Activated CD8-positive, alpha-beta memory T cell treated with anti-CD3 and anti-CD28 coated beads for 48 hours (primary cell): ENCODE measurements at places on chromosomes 1 and 21.

- no peak for DNase-seq
Measured at GRCh38 chr1:199287206-199287605, 648.4 kb downstream of the PTPRC start.

DNA sequence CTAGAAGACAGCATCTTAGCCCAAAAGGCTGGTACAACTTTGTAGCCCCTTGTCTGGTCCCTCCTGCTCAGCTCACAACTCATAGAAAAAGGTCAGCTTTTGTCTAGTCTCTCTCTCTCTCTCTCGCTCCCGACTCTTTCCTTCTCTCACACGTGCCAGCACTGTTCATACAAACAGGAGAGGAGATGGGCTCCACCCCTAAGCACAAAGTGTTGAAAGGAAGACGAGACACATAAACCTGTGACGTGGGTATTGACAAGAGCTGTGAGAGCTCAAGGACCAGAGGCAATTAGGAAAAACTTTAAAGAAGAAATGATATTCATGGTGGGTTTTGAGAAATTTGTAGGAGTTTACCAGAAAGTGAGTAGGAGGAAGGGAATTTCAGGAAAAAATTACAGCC lies 23.6 kb upstream of the KCNC4 start:
- DNase-seq, result no peak

DNA sequence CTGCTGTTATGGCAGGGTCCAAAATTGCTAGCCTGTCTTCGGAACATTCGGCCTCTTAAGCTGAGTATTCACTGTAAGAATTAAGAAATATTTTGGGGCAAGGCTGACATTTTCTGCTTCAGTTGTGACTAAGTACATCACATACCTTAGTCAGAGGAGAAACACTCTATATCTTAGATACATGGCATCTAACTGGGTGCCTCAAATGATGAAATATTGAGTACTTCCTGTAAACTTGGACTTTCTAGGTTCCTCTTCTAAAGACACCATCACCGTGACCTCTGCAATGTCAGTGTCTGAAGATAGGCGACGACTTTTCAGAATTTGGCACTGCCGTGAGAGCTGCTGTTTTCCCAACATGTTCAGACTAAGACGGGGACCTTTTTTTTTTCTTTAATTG lies 65.6 kb downstream of the PCBP3 start:
- DNase-seq, result no peak

GRCh38 chr1:12011998-12012397 lies 7.3 kb upstream of the MIIP start:
- DNase-seq, result no peak

- no peak for DNase-seq
Measured at GRCh38 chr1:15153184-15153841, at the start of gene TMEM51. TMEM51 (plus strand) TSS chr1:15153747; CDS start chr1:15215088, 61,341 bp downstream.

DNA sequence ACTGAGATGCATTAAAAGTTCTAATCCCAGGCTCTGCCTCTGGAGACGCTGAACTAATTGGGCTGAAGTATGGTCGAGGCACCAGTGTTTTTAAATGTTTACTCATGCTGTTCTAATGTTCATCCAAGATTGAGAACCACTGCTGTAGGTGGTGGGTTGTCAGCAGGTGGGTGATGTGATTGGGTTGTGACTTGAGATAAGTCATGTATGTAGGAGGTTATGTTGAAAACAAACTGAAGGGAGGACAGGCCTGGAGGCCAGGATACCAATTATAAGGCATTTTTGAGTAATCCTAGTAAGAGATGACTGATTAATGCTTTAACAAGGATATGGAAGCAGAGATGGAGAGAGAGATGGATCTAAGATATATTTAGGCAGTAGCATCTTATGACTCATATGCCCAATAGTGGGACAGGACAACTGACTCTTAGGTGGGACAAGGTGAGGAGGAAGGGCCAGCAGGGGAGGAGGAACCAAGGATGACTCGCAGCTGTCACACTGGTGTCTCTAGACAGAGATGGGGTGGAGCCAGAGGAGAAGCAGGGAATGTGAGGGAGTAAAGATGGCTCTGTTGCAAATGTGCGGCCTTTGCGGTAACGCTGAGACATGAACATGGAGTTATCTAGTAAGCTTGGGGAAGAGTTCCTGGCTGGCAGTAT lies 29.3 kb downstream of the RAB4A start:
- DNase-seq, result no peak

- DNase-seq, result no peak
Measured at GRCh38 chr1:72066431-72066830, 215.9 kb downstream of the NEGR1 start.

DNA sequence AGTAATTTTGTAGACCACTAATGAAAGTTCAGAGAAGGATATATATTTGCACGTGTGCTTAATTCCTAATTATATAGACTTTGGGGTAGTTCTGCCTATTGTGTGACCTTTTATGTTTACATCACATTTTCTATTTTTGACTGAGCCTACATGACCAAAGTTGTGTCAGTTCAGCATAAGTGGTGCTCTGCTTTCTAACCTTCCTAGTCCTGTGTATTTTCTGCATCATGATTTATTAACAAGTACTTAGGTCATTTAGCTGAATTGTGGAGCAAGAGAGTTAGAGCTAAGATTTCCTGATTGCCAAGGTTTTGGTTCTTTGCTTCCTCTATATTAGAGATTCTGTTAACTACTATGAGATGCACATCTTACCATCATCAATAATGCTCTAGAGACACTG lies 176.0 kb downstream of the C1orf21 start:
- no peak for DNase-seq

- no peak for DNase-seq
Measured at GRCh38 chr1:36735436-36735835, 252.7 kb upstream of the CSF3R start.

- no peak for DNase-seq
Measured at GRCh38 chr1:117312453-117313138, 54.7 kb upstream of the MAN1A2 start.

DNA sequence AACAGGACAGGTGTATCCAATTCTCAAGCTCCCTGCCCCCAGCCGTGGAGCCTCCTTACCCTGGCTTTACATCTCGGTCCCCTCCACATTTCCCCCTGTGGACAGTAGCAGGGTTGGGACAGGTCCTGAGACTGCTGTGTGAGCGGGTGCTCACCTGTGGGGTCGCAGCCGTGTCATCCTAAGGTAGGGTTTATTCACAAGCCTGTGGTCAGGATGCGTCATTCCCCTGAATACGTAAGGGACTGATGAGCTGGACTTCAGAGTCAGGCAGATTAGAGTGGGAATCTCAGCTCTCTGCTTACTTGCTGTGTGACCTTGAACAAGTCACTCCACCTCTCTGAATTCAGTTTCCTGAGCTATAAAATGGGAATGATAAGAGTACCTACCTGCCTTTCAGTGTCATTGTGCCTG lies 17.7 kb downstream of the ZNF362 start:
- no peak for DNase-seq

GRCh38 chr1:160542303-160542945 lies 19.4 kb upstream of the SLAMF6 start:
- no peak for DNase-seq

GRCh38 chr1:175171036-175171913 lies 21.3 kb downstream of the KIAA0040 start:
- DNase-seq, result no peak

DNA sequence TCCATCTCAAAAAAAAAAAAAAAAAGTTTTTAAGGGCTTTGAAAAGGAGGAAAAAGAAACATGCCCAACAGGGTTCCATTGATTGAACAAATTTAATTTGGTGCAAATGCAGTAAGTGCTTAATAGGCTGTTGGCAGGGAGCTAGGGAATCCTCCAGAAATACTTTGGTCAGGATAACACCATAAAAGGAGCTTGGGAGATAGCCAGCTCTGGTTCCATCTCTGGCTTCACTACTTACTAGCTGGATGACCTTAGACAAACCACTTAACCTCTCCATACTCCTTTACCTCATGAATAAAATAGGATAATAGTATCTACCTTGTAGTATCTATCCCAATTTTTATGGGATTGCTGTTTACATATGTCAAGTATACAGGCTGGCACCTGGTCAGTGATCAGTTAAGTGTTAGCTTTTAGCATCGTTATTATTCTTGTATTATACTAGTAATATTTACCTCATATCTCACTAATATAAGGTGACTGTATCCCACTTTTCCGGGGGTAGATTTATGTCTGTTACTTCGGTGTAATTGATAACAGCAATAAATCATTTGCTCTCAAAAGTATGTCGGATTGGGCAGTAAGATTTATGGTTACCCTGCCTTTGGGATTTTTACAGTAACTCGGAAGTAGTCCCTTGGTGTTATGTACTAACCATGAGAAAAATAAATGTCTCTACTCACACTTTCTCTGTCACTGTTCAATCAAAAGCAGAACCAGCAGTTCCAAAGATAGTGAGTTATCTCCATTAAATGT lies 36.4 kb downstream of the BTG3 start:
- DNase-seq, result no peak

DNA sequence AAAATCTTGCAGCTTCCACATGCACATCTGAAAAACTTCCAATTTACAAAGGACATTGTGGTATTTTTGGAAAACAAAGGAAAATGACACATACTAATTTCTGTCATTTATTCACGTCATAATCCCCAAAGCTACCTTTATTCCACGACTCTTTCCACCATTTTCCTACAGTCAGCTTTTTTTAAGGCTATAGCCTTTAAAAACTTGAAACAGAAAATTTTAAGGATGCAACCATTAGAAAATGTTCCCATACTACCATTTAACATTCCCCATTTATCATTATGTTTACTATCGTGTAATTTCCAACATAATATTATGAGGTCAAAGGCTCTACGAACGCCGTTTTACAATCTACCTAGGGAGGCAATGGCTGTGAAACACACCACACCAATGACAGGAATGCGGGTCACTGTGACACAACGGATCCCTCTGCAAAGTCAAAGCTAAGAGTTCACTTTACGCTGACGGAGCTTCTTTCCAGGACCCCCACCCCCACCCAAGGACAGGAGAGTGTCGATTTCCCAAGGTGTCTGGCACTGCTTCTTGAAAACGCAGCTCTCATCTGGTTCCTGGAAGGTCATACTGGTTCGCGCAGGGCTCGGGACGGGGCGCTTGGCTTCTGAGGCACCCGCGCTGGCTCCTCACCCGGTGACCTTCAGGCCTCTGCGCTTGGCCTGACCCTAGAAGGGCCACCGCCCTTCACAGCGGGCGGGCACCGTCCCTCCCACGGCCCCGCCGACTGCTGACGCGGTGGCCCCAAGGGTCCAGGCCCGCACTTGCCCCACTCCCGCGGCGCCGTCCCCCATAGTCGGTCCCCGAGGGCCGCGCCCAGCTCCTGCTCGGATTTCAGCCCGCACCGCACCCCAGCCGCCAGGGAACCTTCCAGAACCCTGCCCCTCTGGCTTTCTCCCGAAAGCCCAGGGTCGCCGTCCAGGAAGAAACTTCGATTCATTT lies 50.5 kb upstream of the ATF3 start:
- DNase-seq, result no peak

DNA sequence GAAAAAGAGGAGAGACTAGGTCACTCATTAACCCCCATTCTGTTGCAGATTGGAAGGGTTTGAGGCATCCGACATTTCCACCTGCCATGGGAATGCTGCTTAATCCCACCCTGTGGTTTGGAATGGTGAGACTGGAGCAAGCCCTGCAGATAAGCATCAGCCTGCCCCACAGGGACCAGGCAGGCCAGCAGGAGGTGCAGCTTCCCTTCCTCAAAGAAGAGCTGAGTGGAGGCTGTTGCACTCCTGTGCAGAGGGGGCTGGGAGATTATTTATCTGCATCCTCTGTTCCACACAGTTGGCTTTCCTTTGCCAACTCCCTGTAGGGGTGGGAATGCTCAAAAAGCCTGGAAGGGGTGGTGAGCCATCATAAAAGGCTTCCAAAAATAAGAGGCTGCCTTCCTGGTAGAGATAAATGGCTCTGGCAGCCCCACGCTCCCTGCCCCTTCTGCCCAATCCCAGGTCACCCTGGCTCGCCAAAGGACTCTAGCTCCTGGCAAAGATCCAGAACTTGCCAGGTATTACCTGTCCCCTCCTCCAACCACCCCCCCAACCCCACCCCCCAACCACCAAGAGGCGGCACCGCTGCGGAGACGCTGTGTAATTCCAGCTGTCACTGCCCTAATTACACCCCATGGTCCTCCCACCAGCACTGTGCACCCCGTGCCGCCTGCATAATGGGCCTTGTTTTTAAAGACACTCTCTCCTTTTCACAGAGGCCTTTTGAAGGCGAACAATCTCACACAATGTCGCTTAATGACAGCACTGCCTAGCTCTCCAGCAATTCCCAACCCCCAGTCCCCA lies 83.0 kb upstream of the ZC3H12A start:
- no peak for DNase-seq

DNA sequence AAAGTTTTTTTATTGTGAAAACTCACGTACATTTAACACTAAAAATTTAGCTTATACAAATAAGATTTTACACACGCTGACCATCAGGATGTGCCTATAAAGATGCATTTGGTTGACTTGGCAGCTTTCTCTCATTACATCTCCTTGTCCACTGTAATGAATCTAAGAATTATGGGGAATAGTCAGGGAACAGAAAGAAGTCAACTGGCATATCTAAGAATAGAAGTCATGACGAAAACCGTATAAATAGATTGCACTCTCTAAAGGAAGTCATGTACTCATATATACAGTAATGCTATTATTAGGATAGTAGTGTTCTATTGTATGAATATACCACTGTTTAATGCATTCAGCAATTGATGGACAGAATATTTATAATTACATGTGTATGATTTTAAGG lies 575.8 kb upstream of the B3GALT2 start:
- DNase-seq, result no peak

GRCh38 chr1:71994646-71995045 lies 287.7 kb downstream of the NEGR1 start:
- DNase-seq, result no peak

DNA sequence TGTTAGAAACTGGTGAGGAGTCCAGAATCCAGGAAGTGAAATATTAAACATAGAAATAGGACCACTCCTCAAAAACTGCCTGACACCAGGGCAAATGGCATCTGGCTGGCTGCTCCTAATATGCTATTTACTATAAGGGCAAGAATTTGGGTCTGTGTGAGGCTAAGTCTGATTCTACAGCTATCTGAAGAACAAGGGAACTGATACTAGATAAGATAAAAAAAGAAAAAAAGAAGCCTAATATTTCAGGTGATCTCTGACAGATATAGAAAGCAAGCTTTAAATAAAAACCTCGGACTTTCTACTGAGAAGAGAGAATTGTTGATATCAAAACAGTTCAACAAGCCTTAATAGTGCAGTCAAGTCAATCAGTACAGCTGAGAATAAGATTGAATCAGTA lies 42.1 kb upstream of the VAV3 start:
- DNase-seq, result no peak

DNA sequence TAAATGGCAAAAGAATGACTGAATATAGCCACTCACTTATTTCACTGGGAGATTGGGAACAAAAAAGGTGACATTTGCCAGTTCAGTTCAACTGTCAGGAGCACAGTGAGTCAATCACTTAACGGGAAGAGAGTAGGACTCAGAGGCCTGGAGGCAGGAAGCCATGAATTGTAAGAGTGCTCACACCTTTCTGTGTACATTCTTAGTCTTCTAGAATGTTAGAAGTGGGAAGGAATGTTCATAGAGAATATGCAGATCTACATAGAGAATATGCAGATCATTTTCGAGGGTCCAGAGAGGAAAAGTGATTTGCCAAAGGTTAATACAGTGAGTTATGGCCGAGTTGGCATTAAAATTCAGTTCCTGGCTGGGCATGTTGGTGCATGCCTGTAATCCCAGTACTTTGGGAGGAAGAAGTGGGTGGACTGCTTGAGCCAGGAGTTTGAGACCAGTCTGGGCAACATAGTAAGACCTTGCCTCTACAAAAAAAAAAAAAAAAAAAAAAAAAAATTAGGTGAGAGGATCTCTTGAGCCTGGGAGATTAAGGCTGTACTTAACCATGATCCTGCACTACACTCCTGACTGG lies 8.3 kb downstream of the IL20 start:
- no peak for DNase-seq
